ENCODE measurements at places on chromosomes 3 and 15.

GRCh38 chr3:44227632-44228031, 14.1 kb upstream of the TOPAZ1 start:
- DNase-seq = no peak

DNA sequence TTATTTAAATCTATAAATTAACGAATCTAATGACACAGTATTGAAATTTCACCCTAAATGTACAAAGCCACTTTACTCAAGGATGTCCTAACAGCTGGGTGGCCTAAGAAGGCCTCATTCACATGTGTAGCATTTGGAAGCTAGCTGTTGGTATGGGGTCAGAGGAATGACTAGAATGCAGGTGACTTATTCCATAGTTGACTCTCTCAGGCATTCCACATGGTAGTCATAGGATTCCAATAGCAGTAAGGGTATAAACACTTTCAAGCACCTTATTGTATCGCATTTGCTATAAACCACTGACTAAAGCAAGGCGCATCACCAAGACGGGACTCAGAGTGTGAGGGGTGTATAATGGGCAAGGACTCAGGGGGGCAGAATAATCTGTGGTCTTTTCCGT, 294.8 kb upstream of the EPHA3 start:
- DNase-seq = no peak

DNA sequence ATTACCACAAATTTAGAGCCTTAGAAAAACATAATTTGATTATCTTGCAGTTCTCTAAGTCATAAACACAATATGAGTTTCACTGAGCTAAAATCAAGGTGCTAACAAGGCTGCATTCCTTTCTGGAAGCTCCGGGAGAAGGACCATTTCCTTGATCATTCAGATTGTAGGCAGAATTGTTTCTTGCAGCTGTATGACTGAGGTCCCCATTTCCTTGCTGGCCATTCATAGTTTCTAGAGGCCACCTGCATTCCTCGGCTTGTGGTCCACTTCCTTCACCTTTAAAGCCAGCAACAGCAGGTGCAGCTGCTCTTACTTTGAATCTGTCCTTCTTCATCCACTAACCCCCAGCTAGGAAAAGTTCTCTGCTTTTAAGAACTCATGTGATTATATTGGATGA, 58.7 kb downstream of the IFT80 start:
- DNase-seq = no peak

DNA sequence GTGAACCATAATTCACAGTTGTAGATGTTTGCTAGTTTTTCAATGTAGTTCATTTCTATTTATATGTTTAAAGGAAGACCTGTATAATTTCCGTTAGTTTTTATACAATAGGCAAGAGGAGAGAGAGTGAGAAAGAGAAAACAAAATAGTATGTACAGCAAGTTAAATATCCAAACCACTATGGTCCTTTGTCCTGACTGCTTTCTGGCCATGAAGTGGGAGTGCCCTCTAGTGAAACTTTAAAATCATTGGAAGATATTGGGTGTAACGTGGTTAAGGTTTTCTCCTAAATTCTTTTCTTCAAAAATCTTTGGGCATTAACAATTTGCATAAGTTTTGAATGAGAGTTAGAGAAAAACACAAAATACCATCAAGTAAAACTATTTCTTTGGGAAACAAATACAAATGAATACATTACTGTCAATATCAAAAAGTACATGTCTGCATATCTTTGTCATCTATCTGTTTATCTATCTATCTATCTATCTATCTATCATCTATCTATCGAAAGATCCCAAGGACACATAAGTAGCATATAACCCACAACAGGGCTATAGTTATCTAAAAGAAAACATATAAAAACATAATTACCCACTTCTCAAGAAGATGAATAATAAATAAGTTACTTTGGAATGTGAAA, 534.6 kb upstream of the ATP11B start:
- no peak for DNase-seq

- DNase-seq = no peak
Observed at GRCh38 chr15:42050484-42051255, 29.8 kb upstream of the PLA2G4E start.

DNA sequence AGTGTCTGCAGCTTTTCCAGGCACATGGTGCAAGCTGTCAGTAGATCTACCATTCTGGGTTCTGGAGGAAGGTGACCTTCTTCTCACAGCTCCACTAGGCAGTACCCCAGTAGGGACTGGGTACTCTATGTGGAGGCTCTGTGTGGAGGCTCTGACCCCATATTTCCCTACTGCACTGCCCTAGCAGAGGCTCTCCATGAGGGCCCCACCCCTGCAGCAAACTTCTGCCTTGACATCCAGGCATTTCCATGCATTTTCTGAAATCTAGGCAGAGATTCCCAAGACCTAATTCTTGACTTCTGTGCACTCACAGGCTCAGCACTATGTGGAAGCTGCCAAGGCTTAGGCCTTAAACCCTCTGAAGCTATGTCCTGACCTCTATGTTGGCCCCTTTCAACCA, 1060.0 kb downstream of the NAALADL2 start:
- DNase-seq = no peak

DNA sequence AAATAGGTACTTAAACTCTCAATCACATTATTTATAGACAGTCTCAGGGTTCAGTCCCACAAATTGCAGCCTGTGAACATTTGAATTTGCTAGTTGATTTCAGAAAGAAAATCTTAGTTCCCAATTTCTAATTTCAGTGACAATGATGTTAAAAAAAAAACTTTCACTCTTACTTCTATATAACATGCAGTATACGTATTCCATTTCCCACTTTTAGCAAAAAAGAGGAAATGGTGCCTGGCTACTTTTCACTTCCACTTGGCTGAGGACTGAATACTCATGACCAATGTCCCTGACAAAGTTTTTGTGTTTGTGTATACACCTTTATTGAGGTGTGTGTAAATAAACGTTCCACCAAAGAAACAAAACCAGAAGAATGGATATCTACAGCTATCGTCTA, 32.1 kb upstream of the XCR1 start:
- DNase-seq = no peak
